ENCODE measurements at places on chromosomes 5 and 9.

GRCh38 chr5:150448334-150448733 lies 1.2 kb downstream of the RPS14 start:
- DNase-seq, result no peak

DNA sequence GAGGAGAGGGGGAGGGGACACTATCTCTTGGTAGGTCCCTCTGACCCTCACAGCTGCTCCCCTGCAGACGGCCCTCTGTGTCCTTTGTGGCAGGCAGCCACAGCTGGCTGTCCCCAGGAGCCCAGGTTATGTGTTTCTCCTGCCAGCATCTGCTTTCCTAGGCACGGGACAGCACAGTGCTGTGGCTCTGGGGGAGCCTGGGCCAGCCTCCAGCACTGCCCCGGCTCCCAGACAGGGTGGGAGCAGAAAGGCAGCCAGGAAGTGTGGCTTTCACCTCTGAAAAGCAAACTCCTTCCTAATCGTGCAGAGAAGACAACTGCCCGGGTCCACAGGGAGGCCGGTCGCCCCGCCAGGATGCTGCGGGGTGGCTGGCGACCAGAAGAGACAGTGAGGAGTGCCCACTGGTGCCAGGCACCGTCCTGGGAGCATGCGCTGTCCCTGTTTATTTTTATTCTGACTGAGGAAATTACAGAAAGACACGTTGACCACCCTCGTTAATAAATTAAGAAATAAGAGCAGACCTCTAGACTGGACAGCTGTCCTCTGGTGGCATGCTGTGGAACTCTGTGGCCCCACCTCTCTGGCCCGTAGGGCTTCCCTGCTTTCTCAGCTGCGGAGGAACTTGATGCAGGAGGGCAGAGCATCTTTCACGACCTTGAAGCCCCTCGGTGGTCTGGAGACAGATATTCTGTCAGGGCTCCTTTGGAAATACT lies 240.3 kb downstream of the FANCC start:
- DNase-seq, result peak; percentile 32

DNA sequence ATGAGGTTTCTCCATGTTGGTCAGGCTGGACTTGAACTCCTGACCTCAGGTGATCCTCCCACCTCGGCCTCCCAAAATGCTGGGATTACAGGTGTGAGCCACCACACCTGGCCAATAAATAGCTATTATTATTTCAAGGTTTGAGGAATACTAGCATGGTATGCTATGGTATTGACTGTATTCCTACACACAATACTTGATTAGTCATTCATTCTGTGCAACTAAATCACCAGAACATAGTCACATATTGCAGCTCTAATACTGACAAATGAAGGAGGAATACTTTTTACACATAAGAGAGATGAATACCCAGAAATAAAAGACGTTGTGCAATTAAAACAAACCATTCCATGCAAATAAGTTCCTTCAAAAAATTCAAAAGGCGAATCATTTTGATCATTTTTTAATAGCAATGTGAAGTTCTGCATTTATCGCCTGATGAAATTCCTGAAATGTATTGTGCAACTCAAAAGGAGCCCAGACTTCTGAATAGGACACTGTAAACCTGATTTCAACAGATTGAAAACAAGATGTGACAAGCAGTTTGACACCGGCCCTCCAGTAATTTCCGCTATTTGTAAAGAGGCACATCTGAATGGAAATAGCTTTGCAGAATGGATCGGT lies 687.4 kb upstream of the SEMA6A start:
- DNase-seq, result no peak

GRCh38 chr9:71549023-71549422 lies 219.3 kb downstream of the CEMIP2 start:
- DNase-seq, result no peak

- DNase-seq, result no peak
These were observed 603.0 kb downstream of the BNC2 start for GRCh38 chr9:16267281-16268066.

DNA sequence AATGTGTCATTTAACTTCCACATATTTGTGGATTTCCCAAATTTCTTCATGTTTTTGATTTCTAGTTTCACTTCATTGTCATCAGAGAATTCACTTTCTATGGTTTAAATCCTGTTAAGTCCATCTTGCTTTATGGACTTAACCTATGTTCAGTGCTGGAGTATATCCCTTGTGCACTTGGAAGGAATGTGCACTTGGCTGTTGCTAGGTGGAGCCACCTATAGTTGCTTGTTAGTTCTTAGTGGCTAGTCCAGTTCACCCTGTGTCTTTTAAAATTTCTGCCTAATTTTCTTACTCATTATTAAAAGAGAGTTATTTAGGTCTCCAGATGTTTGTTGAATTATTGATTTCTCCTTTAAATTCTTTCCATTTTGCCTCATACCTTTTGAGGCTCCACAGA lies 1472.5 kb upstream of the CDH6 start:
- DNase-seq, result no peak

GRCh38 chr5:172648755-172649154 lies 7.7 kb downstream of the NEURL1B start:
- no peak for DNase-seq

DNA sequence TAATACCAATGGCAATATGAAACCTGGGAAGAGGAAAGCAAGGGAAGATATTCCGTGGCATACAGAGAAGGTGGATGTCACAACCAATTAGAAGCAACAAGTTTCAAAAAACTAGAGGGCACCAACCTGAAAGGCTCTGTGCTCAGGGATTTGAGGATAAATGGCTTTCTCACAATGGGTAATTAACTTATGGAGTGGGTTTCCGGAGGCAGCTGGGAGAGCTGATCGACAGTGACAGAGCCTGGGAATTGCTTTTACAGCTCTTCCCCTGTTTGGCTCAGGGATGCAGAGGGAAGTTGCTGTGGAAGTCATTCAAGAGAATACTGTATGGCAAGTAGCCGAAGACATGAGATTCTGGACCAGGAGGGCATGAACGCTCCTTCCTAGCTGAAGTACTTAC lies 237.0 kb downstream of the KIF4B start:
- no peak for DNase-seq

DNA sequence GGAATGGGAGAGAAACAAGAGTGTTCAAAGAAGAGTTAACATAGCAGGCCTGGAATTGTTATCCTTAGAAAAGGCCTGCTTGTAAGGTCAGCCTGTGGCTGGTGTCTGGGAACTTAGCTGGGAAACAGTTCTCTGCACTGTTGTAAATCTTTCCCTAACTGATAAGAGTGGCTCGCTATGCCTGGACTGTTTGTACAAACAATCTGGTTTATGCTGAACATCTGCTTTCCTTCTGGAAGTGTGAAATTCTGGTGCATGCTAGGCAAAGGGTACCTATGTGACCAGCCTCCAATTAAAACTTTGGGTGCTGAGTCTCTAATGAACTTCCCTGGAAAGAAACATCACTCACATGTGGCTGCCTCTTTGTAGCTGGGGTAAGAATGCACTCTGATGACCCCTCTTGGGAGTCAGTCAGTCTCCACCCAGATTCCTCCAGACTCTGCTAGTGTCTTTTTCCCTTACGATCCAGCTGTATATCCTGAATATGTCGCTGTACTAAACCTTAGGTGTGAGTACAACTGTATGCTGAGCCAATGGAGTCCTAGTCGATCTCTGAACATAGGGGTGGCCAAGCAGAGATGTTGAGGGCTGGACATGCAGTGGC lies 16.5 kb downstream of the SPARC start:
- DNase-seq, result no peak

DNA sequence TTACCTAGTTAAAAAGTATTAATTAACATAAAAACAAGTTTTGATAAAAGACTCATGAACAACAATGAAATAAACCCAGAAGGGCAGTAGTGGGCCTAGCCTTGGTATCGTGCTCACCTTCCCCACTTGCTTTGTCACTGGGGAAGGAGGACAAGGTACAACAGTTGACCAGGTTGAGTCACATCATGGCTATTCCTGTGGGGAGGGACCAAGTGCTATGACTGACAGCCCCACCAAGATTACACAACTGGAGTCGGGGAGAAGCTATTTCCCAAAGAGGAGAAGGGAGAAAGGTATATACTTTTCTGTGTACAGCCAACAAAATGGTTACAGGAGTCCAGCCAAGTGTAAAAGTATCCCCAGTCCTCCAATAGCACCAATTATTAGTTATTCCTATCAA lies 251.3 kb upstream of the RFX3 start:
- no peak for DNase-seq

DNA sequence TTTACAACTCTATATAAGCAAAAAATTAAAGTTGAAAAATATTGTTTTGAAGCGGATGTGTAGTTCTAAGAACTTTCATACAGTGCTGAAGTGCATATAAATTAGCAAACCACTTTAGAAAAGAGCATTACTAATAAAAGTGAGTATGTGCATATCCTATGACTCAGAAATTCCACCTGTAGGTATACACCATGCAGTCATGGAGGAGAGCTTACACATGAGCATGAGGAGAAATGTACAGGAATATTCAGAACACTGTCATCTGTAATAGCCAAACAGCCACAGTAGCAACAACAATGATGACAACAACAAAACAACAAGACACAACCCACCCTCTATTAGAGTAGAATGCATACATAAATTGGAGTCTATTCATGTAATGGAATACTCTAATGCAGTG lies 138.2 kb upstream of the ARRDC3 start:
- no peak for DNase-seq

- no peak for DNase-seq
These were observed 203.9 kb downstream of the PCSK1 start for GRCh38 chr5:96229188-96229587.

GRCh38 chr5:174680901-174681565 lies 43.3 kb upstream of the MSX2 start:
- no peak for DNase-seq

GRCh38 chr5:51345106-51345505 lies 38.1 kb upstream of the ISL1 start:
- DNase-seq, result no peak

DNA sequence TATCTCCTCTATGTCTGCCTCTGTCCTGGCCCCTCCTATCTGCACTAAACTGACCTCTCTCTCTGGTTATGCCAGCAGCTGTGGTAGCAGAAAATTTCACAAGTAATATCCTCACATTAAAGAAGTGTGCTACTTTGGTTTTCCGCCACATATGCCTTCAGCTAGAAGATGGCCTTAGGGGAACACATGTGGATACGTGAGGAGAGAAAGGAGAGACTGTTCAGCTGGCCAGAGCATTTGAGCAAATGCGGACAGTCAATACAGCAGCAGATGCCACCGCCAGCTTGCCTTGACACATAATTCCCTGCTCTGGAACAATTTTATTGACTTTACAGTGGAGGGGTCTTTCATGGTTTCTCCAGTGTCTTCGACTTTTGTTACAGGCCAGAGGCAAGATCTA lies 434.6 kb downstream of the TAF11L14 start:
- no peak for DNase-seq

- no peak for DNase-seq
These were observed 31.7 kb upstream of the GRHPR start for GRCh38 chr9:37390759-37391158.

DNA sequence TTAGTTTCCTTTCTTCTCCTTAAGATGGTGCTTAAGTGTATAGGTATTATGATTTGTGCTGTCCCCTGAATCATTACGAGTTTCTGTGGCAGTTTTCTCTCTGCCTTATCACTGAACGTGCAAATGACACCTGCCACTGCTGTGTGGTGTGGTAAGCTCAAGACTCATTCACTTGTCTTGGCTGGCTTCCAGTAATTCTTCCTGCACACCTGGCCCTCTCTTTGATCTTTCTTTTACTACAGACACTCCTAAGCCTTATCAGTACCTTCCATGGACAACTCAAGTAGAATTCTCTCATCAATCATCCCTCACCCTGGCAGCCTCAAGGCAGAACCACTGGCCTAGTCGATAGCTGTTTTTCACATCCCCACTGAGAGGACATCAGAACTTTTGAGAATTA lies 82.6 kb upstream of the ADAMTS19 start:
- no peak for DNase-seq

- peak; percentile 63 for DNase-seq
These were observed 14.2 kb upstream of the FRRS1L start for GRCh38 chr9:109181284-109181683.

GRCh38 chr5:135073761-135074345 lies 39.8 kb upstream of the PITX1 start:
- DNase-seq, result no peak

- no peak for DNase-seq
These were observed 27.6 kb downstream of the ALDH1A1 start for GRCh38 chr9:72925126-72925789.

- no peak for DNase-seq
These were observed 11.6 kb upstream of the SPTAN1 start for GRCh38 chr9:128540634-128541360.

- no peak for DNase-seq
These were observed 428.6 kb downstream of the PDE4D start for GRCh38 chr5:59464969-59465368.

DNA sequence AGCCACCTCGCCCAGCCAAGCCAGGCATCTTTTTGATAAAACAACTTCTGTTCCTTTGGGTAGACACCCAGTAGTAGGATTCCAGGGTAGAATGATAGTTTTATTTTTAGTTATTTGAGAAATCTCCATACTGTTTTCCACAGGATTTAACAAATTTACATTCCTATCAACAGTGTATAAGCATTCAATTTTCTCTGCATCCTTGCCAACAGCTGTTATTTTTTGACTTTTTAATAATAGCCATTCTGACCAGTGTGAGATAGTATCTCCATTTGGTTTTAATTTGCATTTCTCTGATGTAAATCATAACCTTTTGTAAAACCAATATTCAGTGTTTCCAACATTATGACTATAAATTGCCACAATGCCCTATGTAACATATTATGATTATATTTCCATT lies 28.2 kb upstream of the CCNB1 start:
- DNase-seq, result no peak

- no peak for DNase-seq
These were observed 416.3 kb downstream of the NR2F1-AS1 start for GRCh38 chr5:93164690-93165089.

- no peak for DNase-seq
These were observed 360.2 kb downstream of the ENC1 start for GRCh38 chr5:74280306-74280705.

Measured in activated CD8-positive, alpha-beta memory T cell treated with anti-CD3 and anti-CD28 coated beads, Interleukin-2, amount 50 U/mL, for 48 hours (primary cell).